ENCODE measurements at places on chromosomes 4 and X. TPM values are rescaled to one million over a fixed set of nuclear protein-coding genes. Genes with fewer than 3 reads are reported as not detected.

- H3K27me3 ChIP-seq, result no peaks in the 10 kb centered on the region
- H3K27ac ChIP-seq, result no peak overlapping the region
- no peaks in the 10 kb centered on the region for H3K4me1 ChIP-seq
- DNase-seq, result no peak
- H3K36me3 ChIP-seq, result no peaks in the 10 kb centered on the region
Observed at GRCh38 chr4:121154103-121154515, 10.0 kb downstream of the TNIP3 start.

DNA sequence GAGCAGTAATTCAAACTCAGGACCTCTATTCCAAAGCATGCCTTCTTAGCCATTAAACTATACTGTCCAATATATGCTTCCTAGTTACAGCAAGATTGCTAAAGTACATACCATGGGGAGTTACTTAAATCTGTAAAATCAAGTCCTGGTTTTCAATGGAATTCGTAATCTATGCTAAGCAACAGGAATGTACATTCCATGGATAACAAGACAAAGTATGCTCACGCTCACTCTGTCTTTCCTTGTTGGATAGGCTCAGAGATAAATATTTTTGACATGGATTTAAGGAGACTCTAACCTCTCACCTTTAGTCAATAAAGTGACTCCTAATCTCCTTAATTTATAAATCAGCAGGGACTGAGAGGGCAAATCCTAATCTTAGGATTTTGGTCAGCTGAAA lies 47.3 kb upstream of the STK26 start:
- H3K36me3 ChIP-seq, result no peaks in the 10 kb centered on the region
- no peak overlapping the region for H3K4me3 ChIP-seq
- no peak overlapping the region for H3K27ac ChIP-seq
- no peaks in the 10 kb centered on the region for H3K4me1 ChIP-seq
- no peak for DNase-seq

DNA sequence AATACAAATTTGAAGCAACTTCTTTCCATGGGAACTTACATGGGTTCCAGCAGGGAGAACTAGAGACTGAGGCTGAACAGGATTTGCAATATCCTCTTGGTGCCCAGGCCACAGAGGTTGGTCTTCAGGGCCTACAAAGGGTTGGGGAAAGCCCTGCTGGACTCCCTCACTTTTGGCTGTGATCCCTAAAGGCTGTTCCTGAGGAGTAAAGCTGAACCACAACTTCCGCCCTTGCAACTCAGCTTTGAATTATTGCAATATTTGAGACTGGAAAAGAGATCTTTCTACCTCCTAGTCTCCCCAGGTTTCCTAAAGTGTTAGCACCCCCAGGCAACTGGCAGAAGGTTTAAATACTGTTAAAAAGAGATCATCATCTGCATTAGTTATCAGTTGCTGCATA lies 26.9 kb downstream of the DCHS2 start:
- H3K27ac ChIP-seq, result no peak overlapping the region
- H3K36me3 ChIP-seq, result no peaks in the 10 kb centered on the region
- no peak overlapping the region for H3K4me3 ChIP-seq
- H3K4me1 ChIP-seq, result no peaks in the 10 kb centered on the region
- no peaks in the 10 kb centered on the region for H3K27me3 ChIP-seq

DNA sequence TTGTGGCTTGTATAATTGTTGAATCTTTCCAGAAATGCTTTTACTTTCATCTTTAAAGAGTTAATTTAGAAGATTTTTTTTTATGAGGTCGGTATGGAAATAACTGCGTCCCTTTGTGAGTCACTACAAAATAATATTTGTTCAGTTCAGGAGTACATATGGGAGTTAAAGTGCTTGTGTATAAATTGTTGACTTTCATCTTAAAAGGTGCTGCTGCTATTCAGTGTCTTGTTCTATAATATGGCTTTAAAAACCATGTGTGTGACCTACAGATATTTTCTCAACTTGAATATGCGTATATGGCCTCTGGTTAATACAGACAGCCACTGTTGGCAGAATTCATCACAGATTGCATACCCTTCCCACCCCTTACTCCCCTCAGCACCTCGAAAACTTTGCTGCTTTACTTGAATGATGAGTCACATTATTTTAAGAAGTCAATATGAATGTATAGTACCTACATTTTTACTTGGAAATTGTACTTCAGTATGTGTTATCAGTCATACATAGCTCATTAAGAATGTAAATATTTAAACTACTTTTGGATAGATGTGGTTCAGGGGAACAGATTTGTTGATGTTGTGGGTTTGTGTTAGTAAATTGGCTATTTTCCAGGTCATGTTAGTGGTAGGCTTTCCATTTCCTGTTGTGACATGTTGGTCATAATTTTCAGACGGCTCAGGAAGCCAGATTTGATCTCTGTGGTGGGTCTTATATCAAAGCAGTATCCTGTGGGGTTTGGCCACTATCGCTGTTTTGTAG lies 1.5 kb downstream of the CLCN3 start:
- peak overlapping the region; percentile 73 for H3K4me3 ChIP-seq
- H3K27me3 ChIP-seq, result no peaks in the 10 kb centered on the region
- H3K4me1 ChIP-seq, result peaks cover 2% of the 10 kb centered on the region

GRCh38 chr4:88177983-88178625 lies 19.7 kb upstream of the ABCG2 start:
- no peak overlapping the region for H3K4me3 ChIP-seq
- H3K36me3 ChIP-seq, result no peaks in the 10 kb centered on the region
- DNase-seq, result no peak
- H3K4me1 ChIP-seq, result no peaks in the 10 kb centered on the region

GRCh38 chr4:36709991-36710390 lies 428.6 kb downstream of the DTHD1 start:
- H3K4me1 ChIP-seq, result no peaks in the 10 kb centered on the region
- H3K4me3 ChIP-seq, result no peak overlapping the region
- no peak for DNase-seq
- H3K36me3 ChIP-seq, result no peaks in the 10 kb centered on the region
- H3K27ac ChIP-seq, result no peak overlapping the region

GRCh38 chrX:1484638-1485019 lies 31.9 kb upstream of the ASMTL start:
- no peaks in the 10 kb centered on the region for H3K4me1 ChIP-seq
- H3K27ac ChIP-seq, result no peak overlapping the region
- no peak for DNase-seq
- no peak overlapping the region for H3K4me3 ChIP-seq

DNA sequence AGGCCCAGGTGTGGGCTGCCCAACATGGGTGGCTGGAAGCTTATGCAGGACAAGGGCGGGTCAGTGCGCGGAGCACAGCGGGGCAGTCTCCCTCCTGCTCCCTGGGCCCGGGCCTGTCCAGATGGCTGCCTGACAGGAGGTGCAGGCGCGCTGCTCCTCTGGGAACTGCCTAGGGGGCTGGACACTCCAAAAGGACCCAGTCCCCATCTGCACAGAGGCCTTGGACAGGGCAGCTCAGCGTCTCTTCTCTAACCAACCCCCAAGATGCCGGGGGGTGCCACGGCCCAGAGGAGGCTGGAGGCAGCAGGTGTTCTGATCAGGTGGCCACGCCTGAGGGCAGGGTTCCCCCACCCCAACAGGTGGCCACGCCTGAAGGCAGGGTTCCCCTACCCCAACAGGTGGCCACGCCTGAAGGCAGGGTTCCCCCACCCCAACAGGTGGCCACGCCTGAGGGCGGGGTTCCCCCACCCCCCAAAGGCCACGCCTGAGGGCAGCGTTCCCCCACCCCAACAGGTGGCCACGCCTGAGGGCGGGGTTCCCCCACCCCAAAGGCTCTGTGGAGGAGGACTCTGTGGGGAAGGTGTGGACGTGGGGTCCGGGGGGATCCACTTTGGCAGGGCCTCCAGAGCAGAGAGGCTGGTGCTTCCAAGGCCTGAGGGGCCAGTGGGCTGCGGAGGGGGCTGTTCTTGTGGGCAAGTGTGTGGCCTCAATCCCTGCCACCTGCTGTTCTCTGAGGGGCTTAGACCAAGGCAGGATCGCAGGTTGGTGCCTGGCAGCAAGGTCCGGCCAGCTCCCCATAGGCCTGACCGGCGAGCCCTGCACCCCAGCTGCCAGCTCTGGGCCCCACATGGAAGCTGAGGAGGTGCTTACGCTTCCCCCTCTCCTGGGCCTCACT lies 36.1 kb downstream of the CPLX1 start:
- no peak overlapping the region for H3K4me3 ChIP-seq
- H3K27ac ChIP-seq, result no peak overlapping the region

The EGFL6 gene
- total RNA-seq, result 0.60 TPM

The CFAP47 gene
- total RNA-seq, result not detected

The RHOXF2 gene
- total RNA-seq, result not detected

The FGD1 gene
- total RNA-seq, result 7.2 TPM

The TMEM47 gene
- total RNA-seq, result 287 TPM

The MSL3 gene
- total RNA-seq, result 35.3 TPM
